ENCODE measurements at places on chromosomes 3 and 15.

GRCh38 chr3:6439824-6440223 is 421.1 kb upstream of the GRM7 start:
- DNase-seq: no peak

DNA sequence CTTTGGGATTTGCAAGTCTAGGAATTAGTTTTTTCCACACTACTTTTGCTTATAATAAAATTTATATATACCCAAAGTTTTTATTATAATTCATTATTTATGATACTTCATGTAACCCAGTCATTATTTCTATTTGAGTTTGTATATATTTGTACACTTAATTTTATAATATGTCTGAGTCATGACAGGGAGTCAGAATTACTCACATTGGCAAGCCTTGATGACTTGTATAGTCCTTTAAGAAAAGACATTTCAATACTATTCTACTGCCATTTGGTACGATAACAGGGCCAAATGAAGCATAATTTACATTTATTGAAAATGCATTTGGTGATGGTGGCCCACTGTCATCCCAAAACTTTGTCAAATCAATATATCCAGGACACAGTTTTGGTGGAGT is 95.9 kb upstream of the UNC13C start:
- DNase-seq: no peak

GRCh38 chr3:133384331-133385027 is 15.4 kb upstream of the BFSP2 start:
- peak; percentile 69 for DNase-seq

- DNase-seq: no peak
Observed at GRCh38 chr3:121989943-121990342, 32.1 kb downstream of the ILDR1 start.

- no peak for DNase-seq
Observed at GRCh38 chr15:95687061-95687460, 643.4 kb upstream of the NR2F2 start.

Measured in GM13977 (cell line).